ENCODE measurements at places on chromosomes 7 and 10.

DNA sequence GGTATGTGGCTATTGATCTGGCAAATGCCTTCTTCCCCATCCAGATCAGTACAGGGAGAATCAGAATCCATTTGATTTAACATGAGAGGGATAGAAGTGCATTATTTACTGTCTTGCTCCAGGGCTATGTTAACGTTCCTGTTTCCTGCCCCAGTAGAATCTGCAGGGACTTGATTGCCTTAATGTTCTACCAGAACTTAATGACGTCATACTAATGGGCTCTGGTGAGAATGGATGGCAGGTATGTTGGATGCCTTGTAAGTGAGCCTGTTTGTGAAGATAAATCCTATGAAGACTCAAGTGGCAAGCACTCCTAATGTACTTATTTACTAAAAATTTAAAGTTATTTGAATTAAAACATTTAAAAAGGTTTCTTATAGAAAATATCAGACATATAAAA is 44.5 kb upstream of the CHCHD3 start:
- no peak for DNase-seq

DNA sequence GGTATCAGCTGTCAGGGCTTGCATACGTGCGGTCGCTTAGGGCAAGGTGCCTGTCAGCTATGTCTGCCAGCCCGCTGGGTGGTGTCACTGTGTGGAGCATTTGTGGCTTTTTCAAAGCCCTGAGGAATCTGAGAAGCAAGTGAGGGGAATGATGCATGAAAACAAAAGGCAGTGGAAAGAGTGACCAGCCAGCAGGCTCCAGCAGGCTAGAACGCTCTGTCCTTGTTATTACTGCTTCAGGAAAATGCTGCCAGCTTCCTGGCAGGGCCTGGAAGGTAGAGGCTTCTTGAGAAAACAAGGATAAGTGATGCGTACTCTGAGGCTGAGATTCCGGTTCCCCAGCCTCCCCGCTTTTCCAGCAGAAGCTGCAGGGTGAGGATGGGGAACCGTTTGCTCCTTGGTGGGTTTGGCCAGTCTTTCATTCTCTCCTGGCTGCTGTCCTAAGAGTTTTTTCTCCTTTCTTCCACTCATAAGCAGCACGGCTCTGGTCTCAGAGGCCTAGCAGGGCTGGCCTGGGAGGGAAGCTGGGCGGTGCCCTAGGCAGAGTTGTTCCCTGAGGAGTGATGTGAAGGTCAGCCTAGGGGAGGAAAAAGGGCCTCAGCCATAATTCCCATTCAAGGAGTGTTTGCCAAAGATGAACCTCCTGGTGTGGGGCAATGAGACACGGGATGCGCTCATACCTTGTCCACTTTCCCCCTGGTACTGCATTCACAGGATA is 42.8 kb upstream of the MKLN1 start:
- no peak for DNase-seq

DNA sequence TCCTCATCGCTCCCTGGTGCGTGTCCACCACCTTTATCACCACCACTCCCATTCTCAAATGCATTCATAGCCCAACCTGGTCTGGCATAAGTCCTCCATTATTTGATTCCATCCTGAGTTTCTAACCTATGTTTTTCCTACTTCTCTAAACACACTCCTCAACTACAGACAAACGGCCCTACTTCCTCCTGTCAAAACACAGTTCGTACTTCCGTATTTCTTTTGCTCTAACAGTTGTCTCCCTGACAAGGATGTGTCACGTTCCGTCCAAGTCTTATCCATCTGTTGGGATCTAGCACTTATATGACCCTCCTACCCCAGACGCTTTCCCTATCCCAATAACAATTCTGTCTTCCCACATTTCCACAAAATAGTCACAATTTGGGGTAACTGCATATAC is 46.8 kb downstream of the DOCK4 start:
- DNase-seq = no peak

GRCh38 chr7:111090846-111091245 is at the start of gene LRRN3:
Gene LRRN3 (plus strand): TSS chr7:111091127. CDS start chr7:111122773, 31,646 bp downstream.
- DNase-seq = no peak

DNA sequence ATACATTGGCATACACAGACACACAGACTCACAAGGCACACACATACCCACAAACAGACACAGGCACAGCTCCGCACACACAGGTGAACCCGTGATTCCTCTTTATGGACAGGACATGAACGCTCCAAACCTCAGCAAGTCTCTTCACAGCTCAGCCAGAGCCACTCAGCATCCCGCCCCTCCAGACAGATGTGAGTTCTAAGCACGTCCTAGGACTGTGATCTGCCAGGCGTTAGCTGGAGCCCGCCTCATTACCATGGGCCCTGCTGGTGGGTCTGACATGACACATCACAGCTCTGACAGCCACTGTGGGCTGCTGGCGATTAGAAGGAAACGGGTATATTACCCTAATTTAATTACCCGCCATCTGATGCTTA is 176.7 kb upstream of the PPP2R2D start:
- DNase-seq = no peak

GRCh38 chr10:126224967-126225671 is 163.2 kb downstream of the ADAM12 start:
- no peak for DNase-seq

GRCh38 chr10:104142081-104142480 is 20.1 kb downstream of the SFR1 start:
- DNase-seq = no peak

- peak; percentile 7 for DNase-seq
Observed at GRCh38 chr10:76257816-76258215, 826.4 kb downstream of the LRMDA start.

GRCh38 chr10:78507510-78508160 is 474.0 kb downstream of the RPS24 start:
- no peak for DNase-seq

DNA sequence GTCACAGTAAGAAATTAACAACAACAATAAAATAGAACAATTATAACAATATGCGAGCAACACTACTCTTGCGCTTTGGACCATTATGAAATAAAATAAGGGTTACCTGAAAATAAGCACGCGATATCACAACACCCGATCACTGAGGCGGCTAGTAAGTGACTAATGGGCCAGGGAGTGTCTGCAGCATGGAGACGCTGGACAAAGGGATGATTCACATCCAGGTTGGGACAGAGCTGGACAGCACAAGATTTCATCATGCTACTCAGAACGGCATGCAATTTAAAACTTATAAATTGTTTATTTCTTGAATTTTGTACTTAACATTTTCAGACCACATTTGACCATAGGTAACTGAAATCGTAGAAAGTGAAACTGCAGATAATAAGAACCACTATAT is 15.6 kb downstream of the HIBADH start:
- DNase-seq = peak; percentile 82

DNA sequence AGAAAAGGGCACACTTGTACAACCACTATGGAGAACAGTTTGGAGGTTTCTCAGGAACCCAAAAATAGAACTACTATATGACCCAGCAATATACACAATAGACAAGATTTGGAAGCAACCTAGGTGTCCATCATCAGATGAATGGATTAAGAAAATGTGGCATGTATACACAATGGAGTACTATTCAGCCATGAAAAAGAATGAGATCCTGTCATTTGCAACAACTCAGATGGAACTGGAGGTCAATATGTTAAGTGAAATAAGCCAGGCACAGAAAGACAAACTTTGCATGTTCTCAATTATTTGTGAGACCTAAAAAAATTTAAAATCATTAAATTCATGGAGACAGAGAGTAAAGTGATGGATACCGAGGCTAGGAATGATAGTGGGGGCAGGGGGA is 118.8 kb downstream of the ZNF467 start:
- no peak for DNase-seq

DNA sequence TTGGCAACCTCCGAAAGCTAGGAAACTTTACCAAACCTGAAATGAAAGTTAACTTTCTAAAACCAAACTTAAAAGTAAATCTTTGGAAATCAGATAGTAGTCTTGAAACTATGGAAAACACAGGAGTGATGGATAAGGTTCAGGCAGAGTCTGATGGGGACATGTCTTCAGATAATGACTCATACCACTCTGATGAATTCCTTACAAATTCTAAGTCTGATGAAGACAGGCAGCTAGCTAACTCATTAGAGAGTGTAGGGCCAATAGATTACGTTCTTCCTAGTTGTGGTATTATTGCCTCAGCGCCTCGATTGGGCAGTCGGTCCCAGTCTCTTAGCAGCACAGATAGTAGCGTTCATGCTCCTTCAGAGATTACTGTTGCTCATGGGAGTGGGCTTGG is 45.9 kb downstream of the MCMBP start:
- DNase-seq = no peak

GRCh38 chr7:101119876-101120275 is 7.0 kb upstream of the SERPINE1 start:
- DNase-seq = no peak

GRCh38 chr10:11516431-11516746 is 95.1 kb downstream of the USP6NL start:
- DNase-seq = no peak

DNA sequence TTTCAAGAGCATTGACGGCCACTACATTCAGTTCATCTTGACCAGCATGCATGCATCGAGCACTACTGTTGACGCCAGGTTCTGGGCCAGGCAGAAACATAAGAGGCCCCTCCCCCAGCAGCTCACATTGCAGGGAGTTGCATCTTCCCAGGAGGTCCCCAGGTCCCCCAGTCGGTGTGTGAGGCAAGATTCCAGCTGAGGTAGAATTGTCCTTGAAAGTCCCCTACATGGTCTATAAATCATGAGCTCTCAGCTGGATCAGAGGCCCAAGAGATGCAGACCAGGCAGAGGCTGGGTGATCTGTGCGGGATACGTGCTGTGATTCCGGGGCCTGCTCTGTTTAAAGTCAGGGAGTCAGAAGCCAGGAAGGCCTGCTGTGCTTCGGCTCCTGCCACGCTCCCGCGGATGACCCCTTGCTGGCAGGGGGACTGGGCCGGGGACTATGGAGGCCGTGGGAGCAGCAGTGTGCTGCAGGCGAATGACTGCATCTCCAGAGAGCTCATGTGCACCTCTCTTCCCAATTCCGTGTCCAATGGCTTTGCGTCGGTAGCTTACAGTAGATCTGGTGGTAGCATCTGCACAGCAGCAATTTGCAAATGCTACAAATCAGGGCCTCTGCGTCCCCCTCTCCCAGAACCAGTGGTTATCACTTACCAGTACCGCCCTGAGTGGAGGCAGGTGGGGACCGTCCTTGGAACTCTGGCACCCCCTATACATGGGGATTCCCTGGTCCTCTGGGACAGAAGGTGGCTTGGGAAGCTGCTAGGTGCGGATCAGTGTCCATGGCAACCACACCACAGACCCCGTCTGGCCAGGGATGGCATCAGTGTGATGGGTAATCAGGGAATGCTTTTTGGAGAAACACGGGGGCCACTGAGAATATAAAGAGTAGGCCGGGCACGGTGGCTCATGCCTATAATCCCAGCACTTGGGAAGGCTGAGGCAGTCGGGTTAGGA is 93.6 kb downstream of the RGS10 start:
- no peak for DNase-seq

- no peak for DNase-seq
Observed at GRCh38 chr7:137715533-137715932, 131.2 kb downstream of the DGKI start.

DNA sequence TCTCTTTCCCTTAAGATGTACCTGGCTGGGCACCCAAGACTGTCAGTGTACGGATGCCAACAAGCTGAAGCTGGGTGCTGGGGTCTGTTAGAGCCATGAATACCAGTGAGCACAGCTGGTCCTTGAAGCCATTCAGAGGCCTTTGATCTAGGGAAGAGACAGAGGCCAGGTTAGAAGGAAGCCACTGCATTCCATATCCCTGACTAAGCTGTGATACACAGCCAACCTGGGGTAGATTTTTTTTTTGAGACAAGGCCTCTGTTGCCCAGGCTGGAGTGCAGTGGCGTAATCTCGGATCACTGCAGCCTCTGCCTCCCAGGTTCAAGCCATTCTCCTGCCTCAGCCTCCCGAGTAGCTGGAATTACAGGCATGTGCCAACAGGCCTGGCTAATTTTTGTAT is 20.8 kb downstream of the ZDHHC16 start:
- DNase-seq = peak; percentile 70

DNA sequence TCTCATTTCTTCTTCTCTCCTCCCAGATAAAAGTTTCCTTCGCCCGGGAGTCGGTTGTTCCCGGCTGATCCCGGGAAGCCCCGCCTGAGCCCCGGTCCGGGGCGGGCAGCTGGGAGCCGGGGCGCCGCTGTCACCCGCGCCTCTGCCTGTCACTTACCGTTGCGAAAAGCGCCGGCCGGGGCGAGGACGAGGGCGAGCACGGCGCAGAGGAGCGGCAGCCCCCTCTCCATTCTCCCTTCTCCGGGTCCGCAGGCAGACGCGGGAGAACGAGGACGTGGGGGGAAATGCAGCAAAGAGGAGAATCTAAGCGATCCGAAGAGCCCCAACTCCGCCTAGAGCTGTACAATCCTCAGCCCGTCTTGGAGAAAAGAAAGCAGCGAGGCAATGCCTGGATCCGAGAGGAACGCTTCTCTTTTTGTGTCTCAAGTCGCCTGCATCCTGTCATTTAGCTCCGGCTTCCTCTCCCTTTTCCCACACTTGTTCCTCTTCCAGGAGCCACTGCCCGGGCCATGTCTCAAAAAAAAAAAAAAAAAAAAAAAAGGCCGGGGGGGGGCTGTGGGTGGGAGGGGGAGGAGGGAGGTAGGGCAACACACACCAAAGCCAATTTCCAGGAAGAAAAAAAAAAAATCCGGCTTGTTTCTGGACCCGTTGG is at the start of gene NRP1:
TSS of gene NRP1 (minus strand) at position 515 of the 652 bp plus-strand sequence. CDS start at position 230, 285 bp downstream.
- DNase-seq = no peak

DNA sequence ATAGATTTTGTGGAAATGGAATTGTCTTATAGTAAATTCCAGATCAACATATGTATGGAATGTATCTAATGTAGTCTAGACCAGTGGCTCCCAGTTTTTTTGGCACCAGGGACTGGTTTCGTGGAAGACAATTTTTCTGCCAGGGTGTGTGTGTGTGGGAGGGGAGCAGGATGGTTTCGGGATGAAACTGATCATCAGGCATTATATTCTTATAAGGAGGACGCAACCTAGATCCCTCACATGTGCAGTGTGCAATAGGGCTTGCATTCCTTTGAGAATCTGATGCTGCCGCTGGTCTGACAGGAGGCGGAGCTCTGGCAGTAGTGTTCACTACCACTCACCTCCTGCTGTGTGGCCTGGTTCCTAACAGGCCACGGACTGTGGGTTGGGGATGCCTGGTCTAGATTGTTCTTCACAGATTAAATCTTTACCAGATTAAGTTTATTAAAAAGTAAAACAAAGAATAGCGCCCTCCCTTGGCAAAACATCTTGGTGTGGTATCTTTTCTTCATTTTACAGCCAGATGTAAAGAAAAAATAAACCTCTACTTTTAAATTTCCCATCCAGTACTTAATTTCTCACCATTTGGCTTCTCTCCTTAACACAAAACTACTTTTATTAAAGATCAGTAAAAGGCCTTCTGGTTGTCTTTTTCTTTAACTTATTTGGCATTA is 48.4 kb downstream of the SEPTIN7 start:
- no peak for DNase-seq
